NCI-H526 (cell line): ENCODE measurements at places on chromosomes 5 and 9.

GRCh38 chr9:91253488-91253887 is 108.2 kb downstream of the AUH start:
- DNase-seq, result peak; percentile 1

DNA sequence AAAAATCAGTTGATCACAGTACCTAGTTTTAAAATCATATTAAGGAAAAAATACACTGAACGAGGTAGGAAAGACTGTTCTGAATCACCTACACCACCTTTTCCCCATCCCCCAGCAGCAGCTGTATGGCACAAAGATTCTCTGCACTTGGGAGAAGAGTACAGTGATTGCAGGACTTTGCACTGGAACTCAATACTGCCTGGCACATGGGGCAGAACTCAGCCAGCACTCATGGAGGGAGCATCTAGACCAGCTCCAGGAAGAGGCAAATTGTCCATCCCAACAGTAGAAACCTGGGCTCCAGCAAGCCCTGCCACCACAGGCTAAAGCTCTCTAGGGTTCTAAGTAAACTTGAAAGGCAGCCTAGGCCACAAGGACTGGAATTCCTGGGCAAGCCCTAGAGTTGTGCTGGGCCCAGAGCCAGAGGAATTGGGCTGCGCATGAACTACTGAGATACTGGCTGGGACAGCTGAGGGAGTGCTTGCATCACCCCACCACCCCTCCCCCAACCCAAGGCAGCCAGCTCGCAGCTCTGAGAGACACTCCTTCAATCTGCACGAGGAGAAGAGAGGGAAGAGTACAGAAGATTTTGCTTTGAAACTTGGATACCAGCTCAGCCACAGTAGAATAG is 654.4 kb upstream of the CDH6 start:
- no peak for DNase-seq

DNA sequence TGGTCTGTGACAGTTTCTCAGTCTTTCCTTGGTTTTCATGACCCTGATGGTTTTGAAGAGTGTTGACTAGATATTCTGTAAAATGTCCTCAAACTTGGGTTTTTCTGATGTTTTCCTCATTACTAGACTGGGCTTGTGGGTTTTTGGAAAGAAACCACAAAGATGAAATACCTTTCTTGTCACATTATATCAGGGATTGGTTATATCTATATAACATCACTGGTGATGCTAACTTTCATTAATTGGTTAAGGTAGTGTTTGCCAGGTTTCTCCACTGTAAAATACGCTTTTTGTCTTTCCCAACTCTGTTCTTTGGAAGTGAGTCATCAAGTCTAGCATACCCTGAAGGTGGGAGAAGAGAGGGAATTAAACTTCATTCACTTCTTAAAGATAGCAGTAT is 3.3 kb upstream of the IL31RA start:
- no peak for DNase-seq

DNA sequence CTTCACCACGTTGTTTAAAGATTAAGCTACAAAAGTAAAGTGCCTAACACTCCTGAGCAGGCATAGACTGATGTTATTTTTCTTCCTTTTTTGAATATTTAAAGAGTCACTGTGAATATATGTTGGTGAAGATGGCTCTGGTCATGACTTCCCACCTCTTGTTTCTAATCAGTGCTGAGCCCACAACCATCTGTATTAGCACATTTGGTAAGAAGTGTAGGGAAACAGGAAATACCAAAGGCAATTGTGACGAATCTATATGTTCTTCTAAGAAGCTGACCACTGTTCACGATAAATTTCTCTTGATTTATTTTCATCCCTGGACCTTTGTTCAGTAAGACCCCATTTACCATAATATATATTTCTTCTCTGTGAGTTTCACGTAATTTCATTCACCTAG is 108.3 kb upstream of the PCA3 start:
- no peak for DNase-seq

DNA sequence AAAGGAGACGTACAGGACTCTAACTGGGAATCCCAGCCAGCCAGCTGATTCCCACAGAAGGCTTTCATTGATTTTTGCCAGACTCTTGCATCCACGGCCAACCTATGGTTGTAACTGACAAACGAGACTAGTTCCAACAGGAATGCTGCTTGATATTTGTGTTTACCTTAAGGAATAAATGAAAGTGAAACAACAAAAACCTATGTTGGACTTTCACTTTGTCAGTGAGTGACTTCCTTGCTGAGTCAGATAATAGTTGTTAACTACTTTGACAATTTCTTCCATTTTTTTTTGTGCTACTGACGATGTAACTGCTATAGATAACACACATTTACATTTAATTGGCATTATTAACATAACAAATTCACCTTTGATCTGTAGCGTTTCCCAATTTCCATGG is 63.4 kb upstream of the LRRTM2 start:
- DNase-seq, result no peak

- no peak for DNase-seq
These were observed 270.9 kb upstream of the ANKH start for GRCh38 chr5:15142458-15142857.
